NCI-H1092 (cell line): ENCODE measurements at places on chromosomes 7 and 10.

GRCh38 chr7:98826811-98827231 lies 43.0 kb downstream of the TMEM130 start:
- DNase-seq, result peak; percentile 96

- no peak for DNase-seq
Measured at GRCh38 chr7:50711271-50712175, 71.2 kb downstream of the GRB10 start.

DNA sequence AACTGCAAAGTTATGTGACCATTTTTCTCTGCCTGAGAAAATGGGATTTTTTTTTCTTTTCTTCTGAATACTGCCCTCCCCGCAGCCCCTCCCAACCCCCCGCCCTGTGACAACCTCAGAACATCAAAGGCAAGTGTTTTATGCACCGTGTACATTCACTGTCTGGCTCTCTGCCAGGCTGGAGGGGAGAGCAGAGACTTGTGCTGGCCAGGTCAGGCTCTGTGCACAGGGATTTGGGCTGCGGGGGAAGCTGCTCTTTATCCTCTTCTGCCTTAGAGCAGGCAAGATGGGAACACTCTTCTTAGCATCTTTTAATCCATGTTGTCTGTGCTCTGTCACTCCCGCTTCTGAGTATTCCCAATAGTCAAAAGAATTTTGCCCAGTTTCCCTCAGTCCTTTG lies 195.1 kb downstream of the CCSER2 start:
- no peak for DNase-seq

- no peak for DNase-seq
Measured at GRCh38 chr10:132555648-132556575, 18.3 kb downstream of the INPP5A start.

- no peak for DNase-seq
Measured at GRCh38 chr7:121298831-121299239, 30.0 kb upstream of the WNT16 start.

- DNase-seq, result no peak
Measured at GRCh38 chr7:70776627-70777101, 355.3 kb upstream of the GALNT17 start.

GRCh38 chr7:158406801-158407200 lies 180.8 kb downstream of the PTPRN2 start:
- DNase-seq, result no peak

DNA sequence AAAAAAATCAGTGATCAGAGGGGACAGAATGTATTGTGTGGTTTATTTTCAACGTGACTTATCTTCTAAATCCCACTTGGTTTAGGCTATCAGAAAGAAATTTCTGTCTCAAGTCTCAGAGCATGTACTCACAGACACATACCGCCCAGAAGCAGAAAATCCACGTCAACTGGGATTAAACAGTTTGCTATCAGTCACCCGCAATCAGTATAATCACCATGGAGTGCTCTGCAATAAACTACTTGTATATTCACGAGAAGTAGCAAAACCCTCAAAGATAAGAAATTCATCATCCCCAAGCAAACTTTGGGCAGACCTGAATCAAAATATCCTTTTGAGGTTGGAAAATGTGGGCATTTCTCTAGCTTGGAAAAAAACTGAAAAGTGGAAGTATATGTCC lies 259.1 kb downstream of the FGFR2 start:
- no peak for DNase-seq

DNA sequence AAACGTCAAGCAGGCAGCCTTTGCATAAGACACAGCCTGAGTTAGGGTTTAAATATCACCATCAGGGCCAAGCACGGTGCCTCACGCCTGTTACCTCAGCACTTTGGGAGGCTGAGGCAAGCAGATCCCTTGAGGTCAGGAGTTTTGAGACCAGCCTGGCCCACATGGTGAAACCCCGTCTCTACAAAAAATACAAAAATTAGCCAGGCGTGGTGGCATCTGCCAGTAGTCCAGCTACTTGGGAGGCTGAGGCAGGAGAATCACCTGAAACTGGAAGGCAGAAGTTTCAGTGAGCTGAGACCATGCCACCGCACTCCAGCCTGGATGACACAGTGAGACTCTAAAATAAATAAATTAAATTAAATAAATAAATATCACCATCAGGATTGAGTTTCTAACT lies 33.0 kb downstream of the SRPK2 start:
- no peak for DNase-seq

GRCh38 chr7:16397501-16398145 lies 23.7 kb downstream of the CRPPA start:
- no peak for DNase-seq

GRCh38 chr7:50406935-50407334 lies 43.2 kb downstream of the FIGNL1 start:
- DNase-seq, result no peak

- DNase-seq, result no peak
Measured at GRCh38 chr10:125262409-125262808, 102.0 kb upstream of the CTBP2 start.

DNA sequence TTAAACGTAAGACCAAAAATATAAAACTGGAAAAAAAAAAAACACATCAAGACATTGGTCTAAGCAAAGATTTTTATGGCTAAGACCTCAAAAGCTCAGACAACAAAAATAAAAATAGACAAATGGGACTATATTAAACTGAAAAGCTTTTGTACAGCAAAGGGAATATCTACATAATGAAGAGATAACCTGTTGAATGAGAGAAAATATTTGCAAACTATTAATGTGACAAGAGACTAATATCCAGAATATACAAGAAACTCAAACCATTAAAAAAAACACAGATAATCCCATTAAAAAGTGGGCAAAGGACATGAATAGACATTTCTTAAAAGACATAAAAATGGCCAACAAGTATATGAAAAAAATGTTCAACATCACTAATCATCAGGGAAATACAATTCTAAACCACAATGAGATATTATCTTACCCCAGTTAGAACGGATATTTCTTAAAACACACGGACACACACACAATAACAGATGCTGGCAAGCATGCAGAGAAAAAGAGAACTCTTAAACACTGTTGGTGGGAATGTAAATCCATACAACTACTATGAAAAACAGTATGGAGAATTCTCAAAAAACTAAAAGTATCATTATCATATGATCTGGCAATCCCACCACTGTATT lies 28.8 kb downstream of the CNOT4 start:
- DNase-seq, result no peak

DNA sequence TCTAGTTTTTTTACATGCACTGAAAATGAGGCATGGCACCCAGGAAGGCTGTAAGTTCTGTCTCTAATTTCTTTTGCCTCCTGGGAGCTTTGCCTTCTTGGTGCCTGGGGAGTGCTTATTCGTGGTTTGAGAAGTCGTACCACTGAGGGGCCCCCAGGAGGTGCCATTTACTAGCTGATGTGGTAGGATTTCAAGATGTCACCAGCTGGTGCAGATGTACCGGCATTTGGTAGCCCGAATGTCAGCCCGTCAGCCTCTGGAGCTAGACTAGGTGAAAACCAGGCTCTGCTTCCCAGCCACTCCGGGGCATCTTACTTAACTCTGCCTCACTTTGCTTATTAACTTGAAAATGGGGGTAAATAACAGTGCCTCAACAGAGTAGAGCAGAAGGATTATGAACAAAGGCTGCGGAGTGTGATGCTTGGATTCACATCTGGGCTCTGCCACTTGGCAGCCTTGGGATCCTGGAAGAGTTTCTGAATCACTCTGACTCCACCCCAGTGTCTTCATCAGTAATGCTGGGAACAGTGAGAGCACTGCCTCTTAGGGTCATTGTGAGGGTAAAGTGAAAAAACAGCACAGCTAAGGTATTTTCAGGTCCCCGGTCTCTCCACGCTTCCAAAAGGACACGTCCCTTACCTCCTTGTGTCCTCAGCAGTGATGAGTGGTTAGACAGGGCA lies 31.4 kb upstream of the BTBD16 start:
- no peak for DNase-seq

GRCh38 chr7:30001998-30002397 lies 12.4 kb upstream of the SCRN1 start:
- DNase-seq, result no peak

DNA sequence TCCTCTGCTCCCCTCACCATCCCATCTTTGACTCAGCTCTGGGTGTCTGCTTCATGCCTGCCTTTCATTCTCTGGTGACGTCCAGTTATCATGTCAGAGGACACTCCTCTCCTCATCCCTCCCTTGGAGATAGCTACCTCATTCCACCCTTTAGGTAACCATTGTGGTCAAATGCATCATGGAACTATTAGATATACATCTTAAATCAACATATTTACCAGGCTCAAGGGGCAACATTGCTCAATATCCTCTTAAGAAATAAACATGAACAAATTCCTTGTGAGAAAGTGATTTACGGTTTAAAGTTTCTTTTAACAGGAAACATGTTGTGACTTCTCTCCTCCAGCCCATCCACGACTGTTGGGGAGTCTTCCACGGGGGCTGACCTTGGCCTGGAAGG lies 511.6 kb upstream of the IGFBP3 start:
- DNase-seq, result no peak

- no peak for DNase-seq
Measured at GRCh38 chr7:22230238-22230637, 126.7 kb downstream of the RAPGEF5 start.

GRCh38 chr7:133705596-133705995 lies 421.5 kb upstream of the LRGUK start:
- no peak for DNase-seq

GRCh38 chr7:5553298-5553877 lies 129.8 kb upstream of the TNRC18 start:
- no peak for DNase-seq

GRCh38 chr7:26554952-26555351 lies 263.3 kb downstream of the SNX10 start:
- DNase-seq, result no peak

GRCh38 chr10:70360215-70360614 lies 22.2 kb downstream of the LRRC20 start:
- no peak for DNase-seq

- no peak for DNase-seq
Measured at GRCh38 chr7:17342756-17343155, 44.3 kb downstream of the AHR start.

GRCh38 chr10:12829831-12830390 lies 171.6 kb downstream of the CCDC3 start:
- no peak for DNase-seq

GRCh38 chr7:157017603-157018327 lies 7.3 kb upstream of the MNX1 start:
- no peak for DNase-seq

- DNase-seq, result no peak
Measured at GRCh38 chr7:29806208-29806994, at the start of gene WIPF3. WIPF3 (plus strand) TSS chr7:29806508; CDS start chr7:29834725, 28,217 bp downstream.

GRCh38 chr10:118840071-118840775 lies 85.5 kb upstream of the CACUL1 start:
- no peak for DNase-seq

GRCh38 chr7:22350466-22351328 lies 6.3 kb downstream of the RAPGEF5 start:
- no peak for DNase-seq

DNA sequence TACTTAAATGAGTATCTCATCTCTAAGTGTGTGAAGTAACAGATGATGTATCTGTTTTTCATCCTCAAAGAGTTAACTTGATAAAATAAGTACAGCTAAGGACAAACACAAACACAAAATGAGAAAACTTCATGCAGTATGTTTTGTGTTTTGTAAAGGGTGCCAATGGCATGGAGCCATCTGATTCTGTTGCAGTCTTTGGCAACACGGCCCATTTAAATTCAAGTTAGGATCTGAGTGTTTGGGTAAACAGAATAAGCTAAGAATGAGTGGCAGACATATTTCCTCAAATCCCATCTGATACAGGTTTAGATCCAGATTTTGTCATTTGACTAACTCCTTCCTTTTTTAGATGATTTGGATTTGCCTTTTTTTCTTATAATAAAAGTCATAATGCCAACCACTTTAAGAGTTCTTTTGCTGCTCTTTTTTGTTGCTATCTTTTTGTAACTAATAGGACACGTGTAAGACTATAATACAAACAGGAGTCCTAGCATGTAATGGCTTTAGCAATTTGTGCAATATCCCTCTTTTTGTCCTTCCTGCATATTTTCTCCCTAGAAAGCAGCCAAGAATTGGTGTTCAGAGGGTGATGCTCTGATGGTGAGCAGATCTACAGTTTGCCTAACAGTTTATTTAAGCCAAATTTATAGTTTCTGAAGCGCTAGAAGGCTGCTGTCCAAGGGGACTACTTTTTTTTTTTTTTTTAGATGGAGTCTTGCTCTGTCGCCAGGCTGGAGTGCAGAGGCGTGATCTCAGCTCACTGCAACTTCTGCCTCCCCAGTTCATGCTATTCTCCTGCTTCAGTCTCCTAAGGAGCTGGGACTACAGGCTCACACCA lies 18.9 kb upstream of the ACTA2 start:
- no peak for DNase-seq

- DNase-seq, result no peak
Measured at GRCh38 chr10:126734015-126734414, 63.5 kb upstream of the C10orf90 start.
